Spleen (tissue), 13 donors: ENCODE measurements at places on chromosomes 2 and 18.

DNA sequence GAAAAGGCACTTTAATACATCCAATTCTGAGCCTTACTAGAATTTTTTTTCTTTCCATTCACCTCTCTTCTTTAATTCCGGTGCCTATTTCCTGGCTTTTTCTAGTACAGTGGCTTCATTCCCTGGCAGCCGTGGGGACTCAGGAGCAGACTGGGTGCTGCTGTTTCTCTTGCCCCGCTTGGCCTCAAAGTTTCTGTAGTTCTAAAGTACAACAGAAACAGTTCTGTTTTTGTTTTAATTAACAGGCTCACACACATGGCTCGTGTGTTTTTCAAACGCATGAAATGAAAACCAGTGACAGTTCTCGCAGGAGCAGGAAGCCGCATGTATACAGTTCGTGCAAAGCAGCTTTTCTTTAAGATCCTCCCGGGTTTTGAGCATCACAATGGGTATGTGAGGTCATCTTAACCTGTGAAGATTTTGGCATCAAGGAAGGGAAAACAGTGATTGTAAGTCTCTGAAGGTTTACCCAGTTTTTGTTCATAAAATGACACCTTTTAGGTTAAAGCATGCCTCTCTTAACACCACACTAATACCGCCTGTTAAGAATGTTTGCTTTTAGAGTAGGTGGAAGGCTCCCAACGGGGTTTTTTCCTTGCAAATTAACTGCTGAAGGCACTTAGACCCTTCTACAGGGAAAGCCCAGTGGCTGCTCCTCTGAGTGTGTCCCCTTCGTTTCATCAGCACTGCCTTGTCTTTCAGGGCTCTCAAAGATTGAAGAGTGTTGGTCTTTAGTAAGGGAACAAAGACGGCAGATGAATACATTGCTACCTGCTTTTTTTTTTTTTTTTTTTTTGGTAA is 5.8 kb downstream of the FZD7 start:
- DNase-seq = no peak

DNA sequence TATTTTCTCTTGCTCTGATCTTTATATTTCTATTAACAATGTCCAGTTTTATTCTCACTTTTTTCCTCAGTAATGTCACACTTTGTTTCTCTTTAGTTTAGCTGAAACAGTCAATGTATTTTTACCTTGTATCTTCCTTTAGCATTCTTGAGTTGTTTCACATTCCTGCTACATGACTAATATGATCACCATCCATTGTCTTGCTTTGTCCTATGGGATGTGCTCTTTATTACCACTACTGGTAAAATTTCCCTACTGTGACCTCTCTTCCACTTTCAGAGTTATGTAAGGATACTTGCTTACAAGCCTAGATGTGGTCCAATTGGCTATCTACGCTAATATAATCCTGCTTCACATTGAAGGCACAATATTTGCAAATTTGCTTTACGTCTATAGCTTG is 457.9 kb downstream of the PIK3C3 start:
- no peak for DNase-seq

DNA sequence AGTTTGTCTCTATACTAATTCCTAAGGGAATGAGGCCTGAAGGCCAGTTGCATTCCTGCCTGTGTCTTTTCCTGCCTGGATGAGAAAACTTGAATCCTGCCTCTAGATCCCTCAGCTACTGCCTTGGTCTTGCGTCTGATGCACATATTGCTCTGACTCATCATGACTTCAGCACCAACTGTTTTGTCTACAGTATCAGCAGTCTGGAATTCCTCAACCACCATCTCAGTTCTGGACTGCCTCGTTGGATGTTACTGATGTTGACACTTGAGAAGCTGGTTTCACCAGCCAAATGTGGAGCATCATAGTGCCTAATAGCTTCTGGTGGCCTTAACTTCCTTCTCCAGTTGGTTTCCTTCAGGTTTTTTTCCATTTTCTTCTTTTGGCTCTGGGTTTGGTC is 211.0 kb downstream of the CTNNA2 start:
- no peak for DNase-seq

DNA sequence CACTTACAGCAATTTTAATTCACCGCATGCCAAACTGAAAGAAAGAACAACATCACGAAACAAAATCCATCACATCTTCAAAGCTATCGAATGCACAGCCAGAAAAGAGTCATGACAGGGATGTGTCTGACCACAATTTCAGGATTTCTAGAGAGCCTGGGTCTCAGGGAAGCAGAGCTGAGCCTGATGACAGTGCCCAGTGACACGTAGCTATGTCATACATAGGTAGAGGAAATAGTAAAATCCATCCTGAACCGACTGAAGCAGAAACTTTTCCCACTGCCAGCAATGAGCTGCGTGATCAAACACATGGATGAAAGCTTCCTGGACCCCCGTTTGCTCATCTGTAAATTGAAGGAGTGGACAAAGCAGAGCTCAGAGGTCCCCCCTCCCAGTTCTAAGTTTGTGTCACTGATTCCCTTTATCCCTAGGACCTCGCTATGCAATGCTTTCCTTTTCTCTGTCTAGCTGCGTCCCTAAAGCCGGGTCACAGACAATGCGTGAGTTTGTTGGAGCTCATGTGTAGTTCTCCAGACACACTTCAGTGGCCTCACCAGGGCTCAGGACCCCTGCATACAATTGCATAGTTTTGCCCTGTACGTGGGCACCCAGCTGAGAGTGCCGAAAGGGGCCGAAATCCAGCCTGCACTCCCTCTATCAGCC is 37.6 kb downstream of the CCBE1 start:
- DNase-seq = no peak

GRCh38 chr18:32868406-32868805 is 95.6 kb upstream of the KLHL14 start:
- no peak for DNase-seq

- no peak for DNase-seq
These were observed 70.0 kb downstream of the COL6A3 start for GRCh38 chr2:237343993-237344392.
